ENCODE measurements at places on chromosomes 3 and 15.

GRCh38 chr15:29094711-29095110 lies 174.9 kb downstream of the NSMCE3 start:
- no peak for DNase-seq

DNA sequence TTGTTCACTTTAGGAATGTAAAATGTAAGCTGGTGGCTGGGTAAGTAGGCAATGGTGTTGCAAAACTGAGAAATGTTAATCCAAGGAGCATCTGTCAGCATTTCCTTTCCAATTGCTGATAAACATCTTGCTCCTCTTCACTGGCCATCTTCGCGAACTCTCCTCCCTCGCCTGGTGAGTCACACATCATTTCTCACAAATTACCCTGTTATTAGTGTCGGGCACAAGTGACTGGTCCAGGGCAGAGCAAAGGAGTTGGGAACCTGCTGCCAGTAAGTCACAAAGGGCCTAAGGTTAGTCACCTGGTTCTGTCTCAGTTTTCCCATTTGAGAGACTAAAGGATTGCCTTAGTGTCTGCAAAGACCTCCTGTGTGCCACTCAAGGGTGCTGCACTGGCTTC lies 13.0 kb downstream of the CERS3 start:
- no peak for DNase-seq

- DNase-seq, result no peak
These were observed 7.5 kb upstream of the FAN1 start for GRCh38 chr15:30896211-30896606.

DNA sequence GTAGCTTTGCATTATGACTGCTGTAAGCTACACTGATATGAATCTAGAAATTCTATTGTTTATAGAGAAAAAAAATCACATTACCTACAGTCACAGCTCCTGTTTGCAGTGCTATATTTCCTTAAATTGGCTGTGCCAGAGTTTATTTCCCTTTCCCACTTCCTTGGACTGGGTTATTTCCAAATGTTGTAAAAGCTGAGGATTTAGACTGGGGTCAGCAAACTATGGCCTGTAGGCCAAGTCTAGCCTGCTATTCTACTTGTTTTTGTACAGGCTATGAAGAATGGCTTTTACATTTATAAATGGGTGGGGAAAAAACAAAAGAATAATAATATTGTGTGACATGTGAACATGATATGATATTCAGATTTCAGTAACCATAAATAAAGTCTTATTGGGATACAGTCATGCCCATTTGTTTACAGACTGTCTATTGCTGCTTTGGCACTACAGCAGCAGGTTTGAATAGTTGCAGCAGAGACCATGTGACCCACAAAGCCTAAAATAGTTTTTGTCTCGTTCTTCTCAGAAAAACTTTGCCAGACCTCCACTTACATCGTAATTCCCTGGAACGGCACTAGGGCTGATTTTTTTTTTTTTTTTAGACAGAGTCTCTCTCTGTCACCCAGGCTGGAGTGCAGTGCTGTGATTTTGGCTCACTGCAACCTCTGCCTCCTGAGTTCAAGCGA lies 7.8 kb downstream of the GLDN start:
- DNase-seq, result no peak

DNA sequence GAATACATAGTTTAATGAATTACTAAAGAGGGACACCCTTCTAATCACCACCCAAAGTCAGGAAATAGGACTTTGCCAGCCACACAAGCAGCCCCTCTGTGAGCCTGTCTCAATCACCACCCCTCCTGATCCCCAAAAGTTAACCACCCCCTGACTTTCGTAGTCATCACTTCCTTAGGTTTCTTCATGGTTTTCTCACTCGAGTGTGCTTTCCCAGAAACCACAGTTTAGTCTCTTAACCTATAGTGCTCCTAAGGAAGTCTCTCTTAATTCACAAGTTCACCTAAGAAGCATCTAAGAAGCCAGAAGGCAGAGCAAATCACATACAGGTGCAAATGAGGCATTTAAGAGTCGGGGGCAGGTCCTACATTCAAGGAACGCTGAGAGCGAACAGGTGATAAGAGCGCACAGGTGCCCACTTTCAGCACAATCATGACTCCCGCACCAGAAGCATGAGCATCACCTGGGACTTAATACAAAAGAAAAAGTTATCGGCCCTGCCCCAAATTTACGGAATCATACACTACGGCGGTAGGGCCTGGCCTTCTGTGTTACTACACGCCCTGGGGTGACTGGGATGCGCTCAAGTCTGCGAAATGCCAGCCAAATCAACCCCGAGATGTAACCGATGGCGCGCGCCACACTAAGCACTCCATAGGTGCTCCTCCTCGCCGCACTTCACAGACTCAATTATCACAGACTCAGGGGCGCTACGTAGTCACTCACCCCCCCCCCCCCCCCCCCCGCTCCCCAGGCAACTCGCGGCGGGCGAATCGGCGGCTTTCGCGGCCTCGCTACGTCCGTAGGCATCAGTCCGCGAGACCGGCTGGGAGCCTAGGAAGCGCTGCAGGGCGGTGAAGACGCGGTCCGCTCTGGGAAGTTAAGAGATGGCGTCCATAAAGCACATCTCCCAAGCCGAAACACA lies 815 bp downstream of the ULK4 start:
- DNase-seq, result peak; percentile 75

DNA sequence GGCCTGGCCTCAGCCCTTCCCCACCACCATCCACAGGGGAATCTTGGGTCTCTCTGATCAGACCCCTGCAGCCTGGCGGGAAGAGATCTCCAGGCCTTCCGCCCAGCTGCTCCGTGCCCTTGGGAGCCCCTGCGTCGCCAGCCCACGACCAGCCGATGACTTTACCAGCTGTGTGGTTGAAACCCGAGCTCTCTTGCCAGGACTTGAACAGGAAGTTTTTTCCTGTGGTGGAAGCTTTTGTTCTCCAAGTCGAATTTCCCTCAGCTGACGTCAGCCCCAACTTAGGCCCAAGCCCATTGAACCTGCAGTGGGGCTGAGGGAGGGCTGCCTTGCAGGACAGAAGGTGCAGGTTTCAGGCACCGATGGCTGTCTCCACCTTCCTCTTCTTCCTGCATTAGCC lies 51.7 kb upstream of the SMAD3 start:
- no peak for DNase-seq

- no peak for DNase-seq
These were observed 46.6 kb downstream of the EPHB3 start for GRCh38 chr3:184608209-184608608.

- no peak for DNase-seq
These were observed 22.7 kb downstream of the ERICH6 start for GRCh38 chr3:150681057-150681456.

DNA sequence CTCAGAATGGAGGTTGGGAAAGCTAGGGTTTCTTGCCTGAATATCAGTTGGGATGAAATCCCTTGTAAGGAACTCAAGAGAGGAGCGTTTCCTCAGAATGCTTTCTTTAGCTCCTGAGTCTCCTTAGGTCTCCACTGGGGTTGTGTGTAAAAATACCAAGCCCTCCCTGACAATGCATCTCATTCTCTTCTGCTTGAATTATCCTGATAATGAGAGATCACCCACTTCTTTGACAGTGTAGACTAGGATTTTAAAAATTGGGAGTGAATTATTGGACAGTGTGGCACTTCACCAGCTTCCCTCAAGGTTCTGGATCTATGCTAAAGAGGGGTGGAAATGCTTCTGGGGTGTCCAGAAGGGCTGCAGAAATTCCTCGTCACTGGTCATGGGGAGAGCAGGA lies 41.8 kb upstream of the POLG start:
- no peak for DNase-seq

DNA sequence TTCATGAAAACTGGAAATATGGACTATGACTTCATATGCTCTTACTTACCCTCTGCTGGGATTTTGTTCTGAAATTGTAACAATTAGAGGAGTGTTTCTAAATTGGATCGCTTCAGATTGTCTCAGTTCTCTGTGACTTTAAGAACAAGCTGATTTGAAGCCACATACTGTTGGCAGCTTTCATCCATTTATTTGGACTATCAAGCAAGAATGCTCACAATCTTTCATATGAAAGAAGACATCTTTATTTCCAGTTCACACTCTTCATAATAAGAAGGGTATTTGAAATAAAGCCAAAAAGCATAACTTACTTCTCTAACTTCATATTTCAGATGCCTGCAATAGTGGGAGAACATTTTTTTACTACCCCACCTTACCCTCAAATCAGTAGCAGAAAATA lies 491.6 kb upstream of the TPRG1 start:
- DNase-seq, result no peak

DNA sequence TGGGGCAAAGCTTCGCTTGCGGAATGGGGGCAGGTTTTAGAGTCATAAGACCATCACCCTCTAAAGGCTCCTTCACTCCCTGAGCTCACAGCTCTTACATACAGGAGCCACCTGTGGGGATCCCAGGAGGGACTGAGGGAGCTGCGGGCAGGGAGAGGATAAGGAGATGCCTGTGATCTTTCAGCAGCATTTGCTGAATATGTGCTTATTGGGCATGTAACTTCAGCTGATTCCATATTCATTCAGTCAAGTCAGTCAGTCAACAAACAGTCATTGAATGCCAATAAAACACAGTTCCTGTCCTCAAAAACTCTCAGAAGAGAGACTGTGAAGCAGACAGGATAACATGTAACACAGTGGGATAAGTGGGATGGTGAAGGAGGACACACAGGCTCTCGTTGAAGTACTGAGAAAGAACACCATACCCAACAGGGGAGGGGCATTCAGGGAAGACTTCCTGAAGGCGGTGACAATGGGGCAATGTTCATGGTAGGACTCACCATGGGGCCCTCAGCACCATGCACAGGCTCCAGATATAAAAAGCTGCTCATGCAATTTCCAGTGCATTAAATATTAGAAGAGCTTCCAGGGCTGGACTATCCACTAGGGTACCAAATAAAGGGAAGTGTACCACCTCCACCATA lies 240.9 kb downstream of the UACA start:
- DNase-seq, result no peak

- DNase-seq, result peak; percentile 97
These were observed 25.9 kb downstream of the SMAD3 start for GRCh38 chr15:67091071-67091979.

GRCh38 chr3:183270344-183270743 lies 17.3 kb downstream of the B3GNT5 start:
- DNase-seq, result no peak

DNA sequence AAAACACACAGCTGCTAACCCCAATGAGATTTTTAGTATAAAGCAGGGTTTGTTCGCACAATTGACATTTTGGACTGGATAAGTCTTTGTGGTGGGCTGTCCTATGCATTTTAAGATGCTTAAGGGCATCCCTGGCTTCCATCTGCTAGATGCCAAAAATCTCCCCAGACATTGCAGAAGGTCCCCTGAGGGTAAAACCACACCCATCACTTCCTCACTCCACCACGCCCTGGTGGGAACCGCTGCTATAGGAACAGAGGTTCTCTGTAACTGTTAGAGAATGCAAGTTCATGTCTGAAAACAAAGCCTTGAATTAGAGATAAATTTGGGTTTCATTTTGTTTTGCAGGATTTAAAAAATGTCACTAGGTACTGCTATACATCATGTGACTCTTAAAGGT lies 67.7 kb downstream of the ARHGEF26 start:
- peak; percentile 6 for DNase-seq

DNA sequence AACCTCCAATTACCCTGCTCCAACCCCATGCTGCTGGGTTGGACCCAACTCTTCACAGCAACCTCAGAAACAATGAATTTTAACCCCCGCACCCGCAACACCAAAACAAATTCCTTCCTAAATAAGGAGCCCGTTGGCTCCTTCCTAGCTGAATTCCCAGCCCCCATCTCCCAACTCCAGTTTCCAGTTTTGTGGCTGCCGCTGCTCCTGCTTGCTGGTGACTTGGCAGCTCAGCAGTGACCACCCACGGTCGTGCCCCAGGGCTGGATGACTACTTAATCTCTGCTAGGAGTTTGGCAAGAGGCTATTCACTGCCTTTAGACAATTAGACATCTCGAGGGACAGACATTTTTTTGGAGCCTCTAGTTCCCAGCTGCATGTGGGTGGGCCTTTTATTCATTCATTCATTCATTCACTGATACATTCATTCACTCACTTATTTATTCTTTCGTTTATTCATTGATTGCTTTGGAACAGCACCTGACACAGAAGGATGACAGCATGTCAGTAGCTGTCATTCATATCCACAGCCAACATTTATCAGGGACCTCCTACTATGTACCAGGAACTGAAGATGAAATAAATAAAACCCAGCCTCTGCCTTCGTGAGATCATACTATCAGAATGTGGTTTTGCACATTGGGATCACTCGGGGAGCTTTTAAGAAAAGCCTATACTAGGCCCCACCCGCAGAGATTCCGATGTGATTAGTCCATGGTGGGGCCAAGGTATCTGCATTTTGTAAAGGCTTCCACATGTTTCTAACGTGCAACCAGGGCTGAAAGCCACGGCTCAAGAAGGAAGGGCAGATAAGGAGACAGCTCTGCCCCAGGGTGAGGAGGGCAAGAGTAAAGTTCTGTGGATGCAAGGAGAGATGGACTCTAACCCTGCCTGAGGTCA lies 256.5 kb downstream of the SHQ1 start:
- peak; percentile 72 for DNase-seq

- DNase-seq, result no peak
These were observed 747.8 kb upstream of the GBE1 start for GRCh38 chr3:82509106-82509842.

- no peak for DNase-seq
These were observed 22.4 kb upstream of the CCK start for GRCh38 chr3:42288385-42288784.

DNA sequence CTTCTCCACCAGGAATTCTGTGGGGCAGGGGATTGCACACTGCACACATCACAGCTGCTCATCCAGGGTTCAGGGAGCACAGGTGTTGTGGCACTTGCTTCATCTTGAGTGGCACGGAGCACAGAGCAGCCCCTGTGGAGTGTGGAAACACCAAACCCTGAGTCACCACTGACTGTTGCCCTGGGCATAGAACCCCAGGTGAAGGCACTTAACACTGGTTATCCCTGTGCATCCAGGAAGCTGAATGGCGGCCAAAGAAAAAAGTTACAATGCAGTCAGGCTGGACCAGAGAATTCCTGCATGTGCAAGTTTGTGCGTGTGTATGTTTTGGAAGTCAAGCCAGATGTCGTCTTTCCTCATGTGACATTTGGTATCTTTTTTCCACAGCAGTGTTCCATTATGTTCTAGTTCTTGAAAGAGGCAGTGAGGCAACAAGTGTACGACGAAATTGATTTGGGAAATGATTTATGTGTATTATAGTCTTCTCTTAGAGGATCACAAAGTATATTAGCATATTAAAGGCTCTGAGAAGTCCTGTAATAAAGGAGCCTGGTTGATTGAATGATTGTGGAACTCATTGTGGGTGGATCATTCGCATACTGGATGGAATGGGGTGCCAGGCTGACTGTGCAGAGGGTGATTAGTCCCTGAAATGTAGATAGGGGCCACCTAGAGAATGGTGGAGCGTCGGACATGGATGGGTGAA lies 292.3 kb downstream of the TLE3 start:
- DNase-seq, result no peak

DNA sequence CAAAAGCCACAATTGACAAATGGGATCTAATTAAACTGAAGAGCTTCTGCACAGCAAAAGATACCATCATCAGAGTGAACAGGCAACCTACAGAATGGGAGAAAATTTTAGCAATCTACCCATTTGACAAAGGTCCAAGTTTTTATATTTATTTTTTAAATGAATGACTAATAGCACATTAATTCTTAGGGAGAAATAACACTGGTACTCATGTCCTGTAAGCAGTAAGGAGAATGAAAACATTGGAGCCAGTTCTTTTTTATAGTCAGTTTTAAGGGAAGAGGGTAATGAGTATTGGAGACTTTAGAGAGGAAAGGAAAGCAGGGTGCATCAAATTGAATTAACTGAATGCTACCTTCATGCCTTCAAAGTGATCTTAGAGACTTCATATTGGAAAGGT lies 404.7 kb upstream of the TGFBR2 start:
- DNase-seq, result no peak
